ENCODE measurements at places on chromosomes 5 and 9.

- no peak for DNase-seq
Measured at GRCh38 chr5:179142434-179143198, 82.4 kb downstream of the ZNF354C start.

DNA sequence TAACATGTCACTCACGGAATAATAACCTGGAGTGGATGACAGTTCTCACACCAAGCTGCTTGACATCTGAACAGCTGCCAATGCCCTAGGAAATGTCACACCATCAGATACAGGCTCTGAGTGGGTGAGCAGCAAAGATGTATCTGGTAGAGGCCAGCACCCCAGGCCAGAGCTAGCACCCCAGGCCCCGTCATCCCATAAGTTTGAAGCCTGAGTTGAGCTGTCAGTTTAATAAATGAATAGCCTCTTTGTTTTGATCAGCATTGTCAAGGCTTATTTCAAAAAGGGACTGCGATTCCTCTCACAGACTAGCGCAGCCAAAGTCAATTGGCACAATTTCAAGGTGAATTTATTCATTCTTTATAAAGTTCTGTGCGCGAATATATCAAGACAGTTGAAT lies 1327.1 kb downstream of the MAT2B start:
- DNase-seq = no peak

DNA sequence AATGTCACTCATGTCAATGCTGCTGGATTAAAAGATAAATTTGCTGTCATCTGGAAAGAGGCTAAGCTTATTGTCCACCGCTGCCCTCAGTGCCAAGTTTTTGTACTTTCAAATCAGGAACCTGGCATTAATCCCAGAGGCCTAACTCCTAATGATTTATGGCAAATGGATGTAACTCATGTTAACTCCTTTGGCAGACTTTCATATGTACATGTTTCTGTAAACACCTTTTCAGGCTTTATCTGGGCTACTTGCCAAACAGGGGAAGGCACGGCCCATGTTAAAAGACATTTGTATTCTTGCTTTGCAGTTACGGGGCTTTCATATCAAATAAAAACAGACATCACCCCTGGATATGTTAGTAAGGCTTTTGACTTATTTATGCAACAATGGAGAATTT lies 608.0 kb upstream of the ACO1 start:
- DNase-seq = no peak

DNA sequence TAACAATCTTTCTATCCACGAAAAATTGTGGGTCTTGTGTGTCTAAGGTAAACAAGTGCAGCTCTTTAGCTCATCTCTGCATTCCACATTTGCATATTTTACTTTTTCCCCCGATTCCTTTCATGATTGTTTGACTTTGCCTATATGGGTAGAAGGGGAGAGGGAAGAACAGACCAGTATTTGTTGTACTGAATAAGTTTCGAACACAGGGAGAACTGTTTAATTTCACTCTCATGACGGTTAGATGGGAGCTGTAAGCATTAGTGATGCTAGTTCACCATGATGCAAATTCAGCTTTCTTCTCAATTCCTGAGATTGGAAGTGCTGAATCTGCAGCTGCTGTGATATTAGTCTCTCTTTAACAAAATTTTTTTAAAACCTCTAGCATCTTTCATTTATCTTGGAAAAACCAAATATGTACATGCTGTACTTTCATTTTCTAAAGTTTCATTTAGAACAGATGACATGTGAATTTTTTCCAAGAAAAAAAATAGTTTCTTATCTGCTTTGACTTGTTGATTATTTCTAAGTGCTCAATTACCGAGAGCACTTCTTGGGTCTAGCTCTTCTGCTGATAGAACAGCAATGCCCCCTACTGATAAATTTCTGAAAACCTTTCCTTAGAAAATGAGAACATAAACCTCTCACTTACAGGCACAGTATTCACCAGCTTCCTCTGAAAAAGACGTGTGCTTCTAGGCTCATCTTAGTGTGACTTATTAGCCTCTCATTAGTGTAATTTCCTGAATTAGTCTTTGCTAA lies 149.5 kb downstream of the BAAT start:
- DNase-seq = no peak

GRCh38 chr5:122515709-122516431 lies 203.8 kb downstream of the SNCAIP start:
- DNase-seq = no peak

DNA sequence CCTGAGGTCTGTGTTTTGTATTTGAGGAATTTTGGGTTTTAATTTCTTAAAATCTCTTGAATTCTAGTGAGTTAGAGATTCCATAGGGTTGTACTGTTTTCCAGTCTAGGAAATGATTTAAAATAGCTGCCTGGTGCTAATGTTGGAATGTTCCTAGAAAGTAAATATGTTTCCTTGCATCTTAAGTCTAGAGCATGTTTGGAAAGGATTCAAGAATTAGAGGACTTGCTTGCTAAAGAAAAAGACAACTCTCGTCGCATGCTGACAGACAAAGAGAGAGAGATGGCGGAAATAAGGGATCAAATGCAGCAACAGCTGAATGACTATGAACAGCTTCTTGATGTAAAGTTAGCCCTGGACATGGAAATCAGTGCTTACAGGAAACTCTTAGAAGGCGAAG lies 41.8 kb downstream of the LMNB1 start:
- DNase-seq = no peak

- DNase-seq = no peak
Measured at GRCh38 chr9:69093471-69094103, 58.0 kb downstream of the FXN start.

- DNase-seq = no peak
Measured at GRCh38 chr5:19547640-19548039, 440.4 kb downstream of the CDH18 start.

- DNase-seq = no peak
Measured at GRCh38 chr9:35758475-35759050, 4.5 kb upstream of the MSMP start.

DNA sequence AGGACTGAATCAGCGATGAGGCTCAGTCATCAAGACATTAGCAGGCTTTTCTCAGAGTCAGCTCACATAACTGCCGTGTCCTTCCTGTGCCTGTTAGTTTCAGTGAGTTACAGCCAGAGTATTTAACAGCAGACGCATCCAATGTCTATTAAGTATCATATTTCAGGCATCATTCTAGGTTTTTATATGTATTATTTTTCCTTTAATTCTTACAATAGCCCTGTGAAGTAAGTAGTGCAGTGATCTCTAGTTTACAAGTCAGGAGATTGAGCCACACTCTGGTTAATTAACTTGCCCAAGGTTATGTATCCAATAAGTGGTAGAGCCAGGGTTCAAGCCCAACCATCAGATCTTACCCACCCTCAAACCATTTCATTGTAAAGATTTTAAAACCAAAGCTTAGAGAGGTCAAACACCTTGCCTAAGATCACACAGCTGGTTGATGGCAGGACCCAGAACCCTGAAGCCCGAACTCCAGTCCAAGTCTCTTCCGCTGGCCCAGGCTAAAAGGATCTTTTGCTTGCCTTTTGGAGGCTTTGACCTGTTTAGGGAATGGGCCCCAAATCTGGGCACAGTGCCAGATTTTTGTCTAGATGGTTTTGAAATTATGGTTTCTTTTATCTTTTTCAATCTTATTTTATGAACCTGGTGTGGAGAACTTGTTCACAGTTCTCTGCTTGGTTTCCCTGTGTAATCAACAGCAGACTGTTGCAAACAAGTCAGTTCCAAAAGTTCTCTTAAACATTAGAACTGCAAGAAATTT lies 261.2 kb upstream of the CLINT1 start:
- no peak for DNase-seq

DNA sequence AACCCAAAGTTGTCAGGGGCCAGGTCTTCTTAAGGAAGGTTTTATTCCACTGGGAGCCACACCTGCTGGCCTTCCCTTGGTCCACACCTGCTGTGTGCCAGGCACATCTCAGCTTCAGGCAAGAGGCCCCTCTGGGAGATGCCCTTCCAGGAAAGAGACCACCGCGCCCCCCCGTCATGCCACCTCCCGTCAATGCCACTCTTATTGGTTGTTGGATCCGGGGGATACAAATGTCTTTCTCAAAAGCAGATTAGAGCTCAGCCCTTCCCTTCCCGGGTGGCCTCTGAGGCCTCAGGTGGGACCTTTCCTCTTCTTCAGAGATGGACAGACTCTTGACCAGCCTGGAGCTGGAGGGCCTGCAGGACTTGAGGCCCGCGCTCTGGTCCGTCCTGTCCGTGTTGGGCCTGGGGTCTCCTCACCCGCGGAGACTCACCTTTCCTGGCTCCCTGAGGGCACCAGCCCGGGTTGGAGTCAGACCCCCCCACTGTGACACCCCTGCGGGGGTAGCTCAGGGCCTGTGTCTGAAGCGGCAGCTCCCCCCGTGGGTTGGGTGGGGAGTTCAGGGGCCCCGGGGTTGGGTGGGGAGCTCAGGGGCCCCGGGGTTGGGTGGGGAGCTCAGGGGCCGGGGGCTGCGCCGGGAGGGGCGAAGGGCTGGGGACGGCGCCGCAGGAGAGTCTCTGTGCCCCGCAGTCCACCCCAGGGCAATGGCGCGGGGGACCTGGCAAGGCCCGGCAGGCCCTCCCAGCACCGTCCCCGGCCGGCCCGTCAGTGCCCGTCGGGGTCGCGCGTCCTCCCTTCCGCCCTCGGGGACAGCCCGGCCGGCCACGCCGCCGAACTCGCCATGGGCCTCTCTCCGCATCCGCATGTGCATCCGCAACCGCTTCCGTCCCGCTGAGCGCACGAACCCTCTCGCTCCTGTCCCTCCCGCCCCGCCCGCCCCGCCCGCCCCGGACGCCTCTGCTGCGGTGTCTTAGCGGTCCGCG lies 3.7 kb upstream of the SLC9A3 start:
- no peak for DNase-seq

DNA sequence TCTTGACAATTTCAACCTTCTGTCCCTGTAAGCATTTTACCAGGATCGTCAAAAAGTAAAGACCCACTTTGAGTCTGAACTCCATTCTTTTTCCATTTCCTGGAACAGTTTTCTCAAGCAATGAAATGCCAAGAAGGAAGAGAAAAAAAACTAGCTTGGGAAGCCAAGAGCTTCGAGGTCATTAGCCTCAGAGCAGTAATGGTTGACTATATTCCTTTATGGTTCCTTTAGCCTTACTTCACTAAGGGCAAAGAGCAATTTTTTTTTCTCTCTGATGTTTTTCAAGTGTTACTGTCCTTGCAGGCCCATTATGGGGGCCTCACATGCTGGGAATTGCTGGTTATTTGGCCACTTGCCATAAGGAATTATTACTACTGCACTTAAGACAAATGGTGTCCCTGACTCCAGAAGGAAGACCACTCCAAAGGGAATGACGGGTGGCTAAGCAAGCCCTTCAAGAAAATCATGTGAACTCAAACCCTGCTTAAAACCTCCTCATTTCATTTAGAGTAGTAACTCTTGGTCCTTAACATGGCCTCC lies 37.1 kb downstream of the BNC2 start:
- no peak for DNase-seq

- no peak for DNase-seq
Measured at GRCh38 chr5:92775711-92776615, 805.1 kb downstream of the NR2F1-AS1 start.

GRCh38 chr9:6634444-6634843 lies 11.1 kb downstream of the GLDC start:
- DNase-seq = no peak

- DNase-seq = no peak
Measured at GRCh38 chr5:132180134-132180745, 47.4 kb downstream of the P4HA2 start.

DNA sequence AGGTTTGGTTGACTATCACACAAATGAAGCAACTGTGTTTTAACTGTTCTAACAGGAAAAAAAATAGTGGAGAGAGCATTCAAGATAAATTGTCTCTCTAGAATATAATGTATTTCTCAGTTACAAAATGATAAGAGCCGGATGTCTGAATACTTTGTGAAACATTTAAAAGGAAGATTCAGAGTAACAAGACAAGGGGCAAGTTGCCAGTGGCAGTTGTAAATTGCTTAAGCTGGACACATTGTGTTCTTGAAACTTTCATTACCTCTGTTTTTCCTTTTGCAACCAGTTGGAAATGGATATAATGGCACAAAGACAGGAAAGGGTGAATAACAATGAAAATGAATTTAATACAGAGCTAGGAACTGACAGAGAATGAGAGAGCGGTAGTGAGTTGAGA lies 15.2 kb upstream of the TBCA start:
- no peak for DNase-seq

- DNase-seq = no peak
Measured at GRCh38 chr5:1101961-1102713, 9.7 kb downstream of the SLC12A7 start.

- DNase-seq = no peak
Measured at GRCh38 chr9:65432051-65432450, 147.0 kb upstream of the FOXD4L5 start.

GRCh38 chr9:87359958-87360601 lies 137.6 kb upstream of the DAPK1 start:
- no peak for DNase-seq

DNA sequence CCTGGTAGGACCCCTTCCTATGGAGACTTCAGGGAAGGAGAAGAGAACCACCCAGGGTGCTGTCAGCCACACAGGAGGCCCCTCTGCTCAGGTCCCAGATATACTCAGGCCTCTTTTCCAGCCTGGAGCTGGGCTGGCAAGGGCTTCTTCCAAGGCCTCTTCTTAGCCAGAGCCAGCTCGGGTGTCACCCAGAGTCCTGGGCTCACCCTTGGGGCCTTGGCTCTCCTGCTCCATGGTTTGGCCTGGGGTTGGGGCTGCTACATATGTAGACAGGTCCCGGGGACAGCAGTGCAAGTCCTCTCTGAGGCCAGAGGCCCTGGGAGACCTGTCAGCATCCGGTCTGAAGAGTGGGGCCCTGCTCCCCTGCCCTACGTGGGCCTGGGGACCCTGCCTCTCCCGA lies 22.8 kb downstream of the PAEP start:
- DNase-seq = no peak

- DNase-seq = no peak
Measured at GRCh38 chr5:4142842-4143241, 547.2 kb downstream of the IRX1 start.

GRCh38 chr5:133751421-133751820 lies 139.1 kb upstream of the FSTL4 start:
- DNase-seq = no peak

GRCh38 chr5:106412606-106413005 lies 1258.1 kb downstream of the EFNA5 start:
- no peak for DNase-seq

DNA sequence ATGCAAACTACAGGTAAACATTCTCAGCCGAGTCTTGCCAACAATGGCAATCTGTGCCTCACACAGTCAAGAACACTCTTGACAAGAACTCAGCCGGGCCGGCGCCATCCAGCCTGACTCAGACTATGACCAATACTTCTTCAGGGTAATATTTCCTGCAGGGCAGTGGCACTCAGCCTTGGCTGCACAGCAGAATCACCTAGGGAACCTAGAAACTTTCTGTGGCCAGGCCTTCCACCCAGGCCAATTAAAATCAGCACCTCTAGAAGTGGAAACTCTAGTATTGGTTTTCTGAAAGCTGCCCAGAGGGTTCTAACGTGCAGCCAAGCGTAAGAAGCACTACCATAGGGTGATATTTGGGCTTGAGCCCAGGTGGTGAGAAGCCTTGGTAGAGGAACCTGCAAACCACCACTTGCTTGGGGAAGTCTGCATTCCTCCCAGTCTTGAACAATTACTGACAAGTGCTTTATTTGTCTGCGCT lies 120.6 kb downstream of the TTLL11 start:
- DNase-seq = no peak

Data from stimulated activated CD8-positive, alpha-beta memory T cell treated with anti-CD3 and anti-CD28 coated beads, Interleukin-4, amount 100 ng/mL, for 4 hours (primary cell).